ENCODE measurements at places on chromosomes 2 and 18.

GRCh38 chr2:129376426-129377077 lies 602.9 kb upstream of the RAB6C start:
- DNase-seq, result no peak

DNA sequence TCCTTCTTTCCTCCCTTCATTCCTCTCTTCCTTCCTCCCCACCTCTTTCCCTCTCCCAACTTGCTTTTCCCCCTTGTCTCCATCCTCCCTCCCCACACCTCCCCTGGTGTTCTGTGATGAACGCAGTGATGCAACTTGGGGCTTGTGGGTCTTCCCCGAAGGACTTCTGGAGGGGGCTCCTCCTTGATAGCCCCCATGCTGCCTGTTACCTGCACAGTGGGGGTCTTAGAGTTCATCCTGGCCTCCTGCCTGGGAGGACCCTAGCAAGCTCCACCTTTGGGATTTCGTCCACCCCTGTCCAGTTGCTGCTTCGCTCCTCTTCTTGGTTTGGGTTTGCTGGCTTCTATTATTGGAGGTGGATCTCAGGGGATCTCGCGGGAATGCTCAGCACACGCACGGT lies 43.7 kb upstream of the AFF3 start:
- DNase-seq, result no peak

- DNase-seq, result no peak
Observed at GRCh38 chr2:241788572-241788971, 11.9 kb downstream of the GAL3ST2 start.

DNA sequence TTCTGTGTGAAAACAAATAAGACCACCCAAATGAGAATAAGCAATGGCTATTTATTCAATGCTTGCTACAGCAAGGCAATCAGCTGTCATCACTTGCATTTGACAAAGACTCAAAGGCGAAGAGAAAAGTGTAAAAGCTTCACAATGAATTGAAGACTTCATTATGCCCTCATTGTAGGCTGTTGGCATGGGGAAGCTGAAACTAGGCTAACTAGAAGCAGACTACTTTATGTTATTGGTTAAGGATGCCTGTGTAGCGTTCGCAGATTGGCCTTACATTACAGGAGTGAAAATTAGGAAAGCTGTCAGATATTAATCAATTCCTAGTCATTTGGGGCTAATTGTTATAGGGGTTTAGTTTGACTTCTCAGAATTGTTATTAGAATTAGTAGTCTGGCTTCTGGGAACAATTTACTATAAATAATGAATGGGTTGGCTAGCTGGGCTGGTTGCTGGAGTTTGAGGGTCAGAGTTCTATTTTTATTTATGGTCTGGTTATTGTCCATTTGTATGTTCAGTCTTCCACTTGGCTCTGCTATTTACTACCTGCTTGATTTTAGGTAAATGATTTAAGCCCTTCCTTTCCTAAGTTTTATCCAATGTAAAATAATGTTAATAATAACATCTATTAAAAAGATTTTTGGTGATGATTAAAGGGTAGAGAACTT lies 437.2 kb upstream of the SYT4 start:
- DNase-seq, result no peak

DNA sequence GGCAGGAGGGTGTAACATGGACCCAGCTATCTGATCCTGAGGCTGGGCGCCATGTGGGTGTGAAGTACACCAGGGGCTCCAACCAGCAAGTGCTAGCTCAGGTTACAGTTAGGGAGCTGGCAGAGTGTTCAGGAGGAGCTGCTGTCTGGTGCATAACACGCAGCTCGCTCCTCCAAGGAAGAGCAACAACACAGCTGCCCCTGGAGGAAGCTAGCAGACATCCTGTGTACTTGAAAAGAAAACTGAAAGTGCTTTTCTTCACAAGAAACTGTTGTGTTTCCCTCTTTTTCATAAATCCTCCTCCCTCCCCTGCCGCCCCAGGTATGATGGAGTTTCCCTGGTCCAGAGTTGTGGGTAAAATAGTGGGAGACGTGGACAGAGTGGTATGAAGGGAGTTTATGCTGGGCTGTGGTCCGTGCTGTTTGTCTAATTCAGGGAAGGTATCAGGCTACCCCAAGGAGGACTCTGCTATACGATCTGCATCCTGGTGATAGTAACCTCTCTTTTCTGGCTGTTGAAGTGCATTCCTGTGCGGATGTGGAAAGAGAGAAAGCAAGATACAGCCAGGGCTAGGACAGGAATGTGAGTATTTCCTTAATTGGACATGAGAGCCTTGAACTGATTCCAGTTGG lies 6.1 kb upstream of the LBH start:
- no peak for DNase-seq

GRCh38 chr2:237214963-237215362 lies 129.3 kb downstream of the COPS8 start:
- no peak for DNase-seq

GRCh38 chr2:42128721-42129486 lies 40.2 kb upstream of the EML4 start:
- DNase-seq, result no peak

DNA sequence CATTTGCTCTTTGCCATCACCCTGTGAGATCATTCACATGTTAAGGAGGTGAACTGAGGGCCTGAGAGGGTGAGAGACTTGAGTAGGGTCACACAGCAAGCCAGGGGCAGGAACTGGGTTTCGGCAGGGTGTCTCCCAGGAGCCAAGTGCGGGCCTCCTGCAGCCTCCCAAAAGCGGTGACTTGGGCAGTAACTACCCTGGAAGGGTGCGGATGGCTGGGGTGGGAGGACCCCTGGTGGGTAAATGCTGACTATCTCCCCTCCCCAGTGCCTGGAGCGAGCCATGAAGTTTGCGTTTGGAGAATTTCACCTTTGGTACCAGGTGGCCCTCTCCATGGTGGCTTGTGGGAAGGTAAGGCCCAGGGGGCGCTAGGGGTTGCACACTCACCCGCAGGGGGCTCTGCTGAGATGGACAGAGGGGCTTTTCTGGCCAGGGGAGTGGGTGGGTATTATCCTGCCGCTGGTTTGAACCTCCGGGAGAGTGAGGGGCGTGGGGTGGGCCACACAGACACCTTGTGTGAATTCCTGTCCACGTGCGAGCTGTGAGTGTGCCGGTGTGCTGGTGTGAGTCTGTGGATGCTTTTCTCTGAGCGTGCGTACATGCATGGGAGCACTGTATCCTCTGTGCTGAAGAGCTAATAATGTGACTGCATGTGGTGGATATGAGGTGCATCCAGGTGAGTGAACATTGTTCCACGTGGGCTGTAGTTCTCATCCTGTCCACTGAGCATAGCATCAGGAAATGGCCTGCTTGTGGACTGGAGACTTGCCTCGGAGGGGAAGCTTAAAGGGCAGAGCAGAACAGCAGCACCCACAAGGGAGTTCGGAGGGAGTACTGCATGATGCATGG lies 91.0 kb upstream of the MCFD2 start:
- DNase-seq, result no peak

GRCh38 chr2:123518367-123518766 lies 506.7 kb upstream of the CNTNAP5 start:
- no peak for DNase-seq

- DNase-seq, result no peak
Observed at GRCh38 chr2:228949831-228950230, 321.3 kb downstream of the PID1 start.

- no peak for DNase-seq
Observed at GRCh38 chr2:233114421-233114861, 54.3 kb downstream of the INPP5D start.

GRCh38 chr2:23757686-23758433 lies 169.1 kb downstream of the ATAD2B start:
- no peak for DNase-seq

DNA sequence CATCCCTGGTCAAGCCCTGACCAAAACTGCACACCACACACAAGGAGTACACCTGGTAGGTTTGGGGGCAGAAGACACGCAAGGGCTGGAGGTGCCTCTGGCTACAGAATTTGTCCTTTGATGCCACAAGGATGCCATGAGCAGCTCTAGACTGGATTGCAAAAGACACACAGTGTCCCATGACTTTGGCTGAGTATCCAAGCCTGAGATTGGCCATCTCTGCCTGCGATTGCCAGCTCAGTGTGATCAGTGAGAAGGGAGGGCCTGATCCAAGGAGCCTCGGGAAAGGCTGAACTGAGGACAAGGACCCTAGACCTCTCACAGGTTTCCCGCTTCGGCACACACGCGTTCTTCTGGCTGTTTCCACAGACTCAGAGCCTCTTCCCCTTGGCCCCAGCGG lies 60.0 kb upstream of the FOSL2 start:
- DNase-seq, result no peak

DNA sequence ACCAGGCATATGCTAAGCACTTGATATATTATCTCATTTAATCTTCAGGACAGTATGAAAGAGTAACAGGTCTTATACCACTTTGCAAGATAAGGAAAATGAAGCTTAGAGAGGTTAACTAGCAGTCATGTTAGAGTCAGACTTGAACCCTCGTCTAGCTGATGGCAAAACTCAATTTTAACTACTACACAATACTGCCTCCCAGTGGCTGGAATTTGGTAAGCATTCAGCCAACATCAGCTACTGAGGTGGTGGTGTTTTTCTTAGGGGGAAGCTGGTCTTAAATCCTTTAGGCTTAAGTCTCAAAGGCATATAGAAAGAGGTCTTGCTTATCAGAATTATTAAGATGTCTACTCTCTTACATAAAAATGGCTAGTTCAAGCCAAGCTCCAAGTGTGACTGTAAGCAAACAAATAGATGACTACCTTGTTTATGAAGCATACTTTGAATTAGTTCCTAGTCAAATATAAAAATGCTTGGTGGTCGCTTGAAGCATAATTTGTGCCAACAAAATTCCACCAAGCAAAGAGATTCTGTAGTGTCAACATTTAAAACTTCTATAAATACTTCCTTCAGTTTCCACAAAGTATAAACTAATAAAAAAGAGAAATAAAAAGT lies 325.4 kb upstream of the FIGN start:
- DNase-seq, result no peak

GRCh38 chr2:33134791-33135560 lies 188.2 kb downstream of the LTBP1 start:
- DNase-seq, result no peak

- DNase-seq, result no peak
Observed at GRCh38 chr18:36638224-36638623, 190.6 kb downstream of the TPGS2 start.

- no peak for DNase-seq
Observed at GRCh38 chr2:166171216-166171615, 43.4 kb upstream of the SCN1A start.

DNA sequence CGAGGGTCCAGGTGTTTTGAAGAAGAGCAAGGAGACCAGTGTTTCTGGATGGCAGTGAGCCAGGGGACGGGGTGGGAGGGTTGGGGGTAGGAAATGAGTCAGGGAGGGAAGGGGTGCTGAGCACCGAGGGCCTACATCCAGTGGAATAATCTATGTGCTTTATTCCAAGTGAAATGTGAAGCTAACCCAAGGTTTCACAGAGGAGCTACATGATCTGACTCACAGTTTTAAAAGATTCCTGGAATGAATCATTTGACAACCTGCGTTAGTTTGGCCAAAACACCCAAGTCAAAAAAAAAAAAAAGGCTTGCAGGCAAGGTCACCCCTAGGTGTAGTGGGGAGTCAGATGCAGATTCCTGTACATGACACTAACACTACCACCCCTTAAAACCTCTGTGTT lies 419.7 kb upstream of the MEX3C start:
- no peak for DNase-seq

DNA sequence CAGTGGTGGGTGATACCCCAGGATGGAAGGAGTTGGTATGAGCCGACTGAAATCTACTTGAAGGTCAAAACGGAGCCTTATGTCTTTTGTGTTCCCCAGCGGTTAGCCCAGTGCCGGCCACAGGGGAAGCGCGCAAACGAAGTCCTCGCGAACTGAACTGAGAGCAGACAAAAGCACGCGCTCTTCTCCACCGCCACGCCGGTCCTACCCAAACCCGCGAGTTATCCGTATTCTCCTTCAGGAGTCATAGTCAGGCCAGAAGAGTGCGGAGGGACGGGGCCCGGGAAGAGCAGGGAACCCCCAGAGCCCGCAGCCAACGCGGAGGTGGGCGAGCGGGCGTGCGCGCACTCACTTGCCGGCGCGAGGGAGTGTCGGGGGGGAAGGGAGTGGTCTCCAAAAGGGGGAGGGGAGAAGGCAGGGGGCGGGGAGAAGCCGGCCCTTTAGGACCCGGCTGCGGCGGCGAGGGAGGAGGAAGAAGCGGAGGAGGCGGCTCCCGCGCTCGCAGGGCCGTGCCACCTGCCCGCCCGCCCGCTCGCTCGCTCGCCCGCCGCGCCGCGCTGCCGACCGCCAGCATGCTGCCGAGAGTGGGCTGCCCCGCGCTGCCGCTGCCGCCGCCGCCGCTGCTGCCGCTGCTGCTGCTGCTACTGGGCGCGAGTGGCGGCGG lies at the start of gene IGFBP2:
Gene IGFBP2 (plus strand): TSS at position 469 of the 664 bp plus-strand sequence. CDS start 104 bp downstream, at position 573.
- DNase-seq, result no peak

DNA sequence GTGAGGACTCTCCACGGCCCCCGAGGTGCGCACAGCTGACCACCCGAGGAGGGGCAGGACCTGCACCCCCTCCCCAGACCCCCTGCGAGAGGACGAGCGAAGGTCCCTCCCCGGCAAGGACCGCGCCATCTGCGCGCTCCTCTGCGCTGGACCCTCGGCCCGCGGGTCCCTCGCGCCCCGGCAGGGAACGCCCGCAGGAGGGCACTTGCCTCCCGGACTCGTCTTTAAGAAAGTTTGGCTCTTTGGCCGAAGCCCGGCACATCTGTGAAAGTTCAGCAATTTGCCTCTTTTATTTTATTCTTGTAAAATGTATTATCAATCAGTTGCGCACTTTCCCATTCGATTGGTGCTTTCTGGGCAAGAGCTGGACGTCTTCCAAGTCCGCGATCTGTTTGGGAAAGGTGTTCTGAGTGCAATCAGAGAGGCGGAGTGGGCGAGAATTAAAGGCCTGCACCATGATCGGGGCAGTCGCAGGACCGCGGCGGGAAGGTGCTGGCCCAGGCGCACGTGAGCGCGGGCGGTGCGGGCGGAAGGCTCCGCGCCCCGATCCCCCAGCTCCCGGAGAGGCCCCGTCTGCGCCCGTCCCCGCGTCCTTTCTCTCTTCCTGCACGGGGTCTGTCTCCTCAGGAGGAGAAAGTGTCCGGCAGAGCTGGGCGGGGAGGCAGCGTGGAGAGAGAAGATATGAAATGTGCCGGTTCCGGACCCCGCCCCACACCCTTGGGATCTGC lies 1.6 kb upstream of the ALKAL2 start:
- DNase-seq, result no peak

Data from amygdala (tissue), 56 donors.